ENCODE measurements at places on chromosomes 4 and X. TPM values are rescaled to one million over a fixed set of nuclear protein-coding genes. Genes with fewer than 3 reads are reported as not detected.
A peak's percentile ranks its signal among the peaks of the same experiment; 100 is the strongest.

Gene L1CAM
- 133 TPM for total RNA-seq

Gene DDIT4L
- total RNA-seq: 0.14 TPM

Gene ESX1
- total RNA-seq: not detected

Gene WDR13
- total RNA-seq: 75.3 TPM

Gene TAF7L
- total RNA-seq: 0.19 TPM

Gene STBD1
- 0.47 TPM for total RNA-seq

- no peaks in the 10 kb centered on the region for H3K36me3 ChIP-seq
- no peak for DNase-seq
- no peaks in the 10 kb centered on the region for H3K27me3 ChIP-seq
- H3K4me1 ChIP-seq: peaks cover 16% of the 10 kb centered on the region
- H3K27ac ChIP-seq: no peak overlapping the region
These were observed 131.2 kb upstream of the SPRY1 start for GRCh38 chr4:123265443-123265842.

- no peaks in the 10 kb centered on the region for H3K27me3 ChIP-seq
- DNase-seq: no peak
- no peaks in the 10 kb centered on the region for H3K36me3 ChIP-seq
- no peaks in the 10 kb centered on the region for H3K4me1 ChIP-seq
- H3K4me3 ChIP-seq: no peak overlapping the region
- no peak overlapping the region for H3K27ac ChIP-seq
These were observed 188.8 kb upstream of the FSTL5 start for GRCh38 chr4:162352580-162353107.

DNA sequence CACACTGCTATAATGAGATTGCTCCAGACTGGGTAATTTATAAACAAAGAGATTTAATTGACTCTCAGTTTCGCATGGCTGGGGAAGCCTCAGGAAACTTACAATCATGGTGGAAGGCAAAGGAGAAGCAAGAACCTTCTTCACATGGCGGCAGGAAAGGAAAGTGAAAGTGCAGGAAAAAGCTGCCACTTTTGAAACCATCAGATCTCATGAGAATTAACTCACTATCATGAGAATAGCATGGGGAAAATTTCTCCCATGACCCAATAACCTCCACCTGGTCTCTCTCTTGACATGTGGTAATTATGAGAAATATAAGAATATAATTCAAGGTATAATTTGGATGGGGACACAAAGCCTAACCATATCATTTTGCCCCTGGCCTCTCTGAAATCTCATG is 884.2 kb downstream of the GLUD2 start:
- H3K27ac ChIP-seq: no peak overlapping the region
- H3K4me1 ChIP-seq: no peaks in the 10 kb centered on the region
- no peak for DNase-seq
- H3K36me3 ChIP-seq: peaks cover 3% of the 10 kb centered on the region
- no peak overlapping the region for H3K4me3 ChIP-seq

- H3K4me3 ChIP-seq: no peak overlapping the region
- no peaks in the 10 kb centered on the region for H3K36me3 ChIP-seq
- no peaks in the 10 kb centered on the region for H3K27me3 ChIP-seq
- peaks cover 58% of the 10 kb centered on the region for H3K4me1 ChIP-seq
These were observed 217.2 kb downstream of the SPRY1 start for GRCh38 chr4:123613586-123614344.

DNA sequence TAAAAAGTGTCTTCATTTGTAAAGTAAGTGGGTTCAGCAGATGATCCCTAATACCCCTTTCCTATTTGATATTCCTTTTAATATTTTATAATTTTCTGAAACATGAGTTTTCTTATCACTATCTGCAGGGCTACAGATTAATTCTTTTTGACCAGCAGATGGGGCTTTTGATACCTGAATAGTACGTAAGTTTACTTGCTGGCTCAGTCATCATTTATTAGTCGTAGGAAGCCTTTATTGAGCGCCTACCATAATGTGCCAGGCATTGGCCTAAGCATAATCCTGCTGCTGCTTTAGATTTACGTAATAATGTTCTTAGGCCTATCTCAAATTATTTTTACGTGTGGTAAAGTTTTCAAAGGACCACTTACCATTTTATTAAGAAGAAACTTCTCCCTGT is 33.1 kb downstream of the OSTC start:
- DNase-seq: no peak
- H3K4me3 ChIP-seq: no peak overlapping the region
- H3K4me1 ChIP-seq: peaks cover 17% of the 10 kb centered on the region
- H3K27ac ChIP-seq: no peak overlapping the region
- H3K36me3 ChIP-seq: peaks cover 13% of the 10 kb centered on the region
- H3K27me3 ChIP-seq: no peaks in the 10 kb centered on the region

GRCh38 chr4:13851085-13851940 is 223.8 kb upstream of the BOD1L1 start:
- no peaks in the 10 kb centered on the region for H3K27me3 ChIP-seq
- DNase-seq: no peak
- no peak overlapping the region for H3K27ac ChIP-seq
- peaks cover 5% of the 10 kb centered on the region for H3K36me3 ChIP-seq

DNA sequence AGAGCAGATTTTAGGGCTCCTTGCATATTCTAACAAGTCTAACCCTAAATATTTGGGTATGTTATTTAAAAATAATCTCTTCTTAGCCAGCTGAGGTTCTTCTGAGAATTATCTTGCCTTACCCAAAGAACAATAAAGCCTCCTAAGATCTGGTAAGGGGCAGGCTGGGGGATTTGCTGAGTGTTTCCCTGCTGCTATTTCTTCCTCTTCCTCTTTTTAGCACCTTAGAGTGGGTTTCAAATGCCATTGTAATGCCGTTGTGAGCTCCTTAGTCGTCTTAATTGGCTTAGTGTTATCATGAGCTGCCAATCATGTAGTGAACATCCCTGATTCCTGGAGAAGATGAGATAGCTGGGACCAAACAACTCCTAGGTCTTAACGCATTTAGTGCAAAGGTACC is 15.4 kb downstream of the STOX2 start:
- H3K27me3 ChIP-seq: no peaks in the 10 kb centered on the region
- no peak overlapping the region for H3K4me3 ChIP-seq
- H3K36me3 ChIP-seq: peaks cover 15% of the 10 kb centered on the region
- no peak for DNase-seq

DNA sequence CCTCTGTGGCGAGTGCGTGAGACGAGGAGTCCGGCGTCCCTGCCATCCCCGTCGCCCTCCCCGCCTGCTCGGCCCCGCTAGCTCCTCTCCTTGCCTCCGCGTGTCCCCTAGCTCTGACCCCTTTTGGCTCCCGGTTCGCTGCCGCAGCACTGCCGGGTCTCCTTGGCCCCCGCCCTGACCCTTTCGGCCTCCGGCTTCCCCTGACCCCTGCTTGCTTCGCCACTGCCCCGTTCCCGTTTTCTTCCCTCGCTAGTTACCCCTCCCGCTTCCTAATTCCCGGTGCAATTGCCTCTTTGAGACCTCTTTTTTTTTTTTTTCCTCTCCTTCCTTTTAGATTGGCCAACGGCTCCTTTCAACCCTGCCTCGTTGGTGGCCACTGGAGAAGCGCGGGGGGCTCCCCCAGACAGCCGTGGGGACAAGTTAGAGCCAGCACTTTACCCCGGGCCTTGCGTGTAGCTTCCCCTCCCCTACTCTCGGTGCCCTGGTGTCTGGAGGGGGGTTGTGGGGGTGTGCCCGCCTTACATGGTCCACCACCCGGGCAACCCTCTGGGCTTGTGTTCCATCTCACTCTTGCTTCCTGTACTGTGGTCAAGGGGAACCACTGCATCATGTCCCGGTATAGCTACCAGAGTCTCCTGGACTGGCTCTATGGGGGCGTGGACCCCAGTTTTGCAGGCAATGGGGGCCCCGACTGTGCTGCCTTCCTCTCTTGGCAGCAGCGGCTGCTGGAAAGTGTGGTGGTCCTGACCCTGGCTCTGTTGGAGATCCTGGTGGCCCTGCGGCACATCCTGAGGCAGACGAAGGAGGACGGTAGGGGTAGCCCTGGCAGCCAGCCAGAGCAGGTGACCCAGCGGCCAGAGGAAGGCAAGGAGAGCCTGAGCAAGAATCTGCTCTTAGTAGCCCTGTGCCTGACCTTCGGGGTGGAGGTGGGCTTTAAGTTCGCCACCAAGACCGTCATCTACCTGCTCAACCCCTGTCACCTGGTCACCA is 548 bp downstream of the TMEM164 start:
- no peaks in the 10 kb centered on the region for H3K27me3 ChIP-seq
- peaks cover 2% of the 10 kb centered on the region for H3K36me3 ChIP-seq
- peaks cover 63% of the 10 kb centered on the region for H3K4me1 ChIP-seq

- DNase-seq: no peak
- no peak overlapping the region for H3K4me3 ChIP-seq
- H3K4me1 ChIP-seq: peaks cover 26% of the 10 kb centered on the region
- H3K27me3 ChIP-seq: peaks cover 18% of the 10 kb centered on the region
These were observed 263.0 kb upstream of the RPS6KA3 start for GRCh38 chrX:20529711-20530110.

DNA sequence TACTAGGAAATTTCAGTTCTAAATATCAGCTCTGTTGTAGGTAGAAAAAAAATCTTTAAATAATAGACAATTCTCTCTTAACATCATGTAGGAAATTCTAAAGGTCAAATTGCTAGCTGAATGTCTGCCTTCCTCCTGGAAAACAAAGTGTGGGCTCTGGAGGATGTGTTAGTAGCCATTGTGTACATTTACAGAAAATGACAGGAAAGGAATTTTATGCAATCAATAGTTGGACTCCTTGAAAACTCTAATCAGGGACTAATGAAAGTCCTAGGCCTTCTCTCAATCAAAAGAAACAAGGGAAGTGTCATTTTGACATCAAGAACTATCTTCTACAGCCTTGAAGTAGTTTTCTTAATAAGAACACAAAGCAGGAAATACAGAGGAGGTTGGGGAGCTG is 174.6 kb downstream of the ANKRD50 start:
- H3K27ac ChIP-seq: no peak overlapping the region
- no peaks in the 10 kb centered on the region for H3K27me3 ChIP-seq
- no peak for DNase-seq
- H3K36me3 ChIP-seq: no peaks in the 10 kb centered on the region

DNA sequence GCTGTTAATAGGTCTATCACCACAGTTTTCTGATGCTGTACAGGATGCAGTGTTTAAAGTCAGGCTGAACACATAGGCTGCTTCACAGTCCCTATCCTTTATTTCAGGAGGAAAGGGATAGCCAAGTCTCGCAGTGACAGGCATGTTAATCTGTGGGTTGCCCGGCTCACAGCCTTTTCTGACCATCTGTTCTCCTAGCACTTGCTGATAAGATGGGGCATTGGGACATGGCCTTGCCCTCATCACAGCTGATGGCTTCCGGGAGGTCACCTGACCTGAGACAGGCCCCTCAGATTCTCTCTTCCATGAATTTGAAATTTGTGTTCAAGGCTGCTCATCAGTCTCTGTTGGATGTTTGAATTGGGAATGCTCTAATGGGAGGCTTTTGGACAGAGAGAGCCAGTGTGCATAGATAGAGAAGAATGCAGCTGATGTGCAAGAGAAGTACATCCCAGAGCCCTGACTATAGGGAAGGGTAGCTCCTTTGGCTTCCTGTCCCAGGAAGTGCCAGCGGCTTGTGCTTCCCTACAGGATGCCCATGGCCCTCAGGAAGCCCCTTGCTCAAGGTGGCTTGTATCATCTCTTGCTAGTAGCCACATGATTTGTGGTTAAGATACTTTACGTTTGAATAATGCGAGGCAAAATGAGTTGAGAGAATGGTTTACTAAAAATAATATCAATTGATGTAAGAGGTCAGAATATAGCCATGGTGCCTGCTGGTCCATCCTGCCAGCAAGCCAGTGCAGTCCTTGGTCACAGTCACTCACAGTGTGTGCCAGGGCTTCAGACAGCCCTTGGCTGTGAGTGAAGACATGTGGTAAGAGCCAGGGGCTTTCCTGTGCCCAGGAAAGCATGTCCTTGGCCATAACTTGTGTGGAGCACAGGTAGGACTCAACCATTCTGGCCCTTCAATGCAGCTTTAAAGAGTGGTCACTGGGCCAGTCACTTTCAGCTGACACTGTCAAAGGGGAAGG is 88.6 kb downstream of the TSPAN7 start:
- no peak overlapping the region for H3K27ac ChIP-seq
- no peaks in the 10 kb centered on the region for H3K36me3 ChIP-seq

DNA sequence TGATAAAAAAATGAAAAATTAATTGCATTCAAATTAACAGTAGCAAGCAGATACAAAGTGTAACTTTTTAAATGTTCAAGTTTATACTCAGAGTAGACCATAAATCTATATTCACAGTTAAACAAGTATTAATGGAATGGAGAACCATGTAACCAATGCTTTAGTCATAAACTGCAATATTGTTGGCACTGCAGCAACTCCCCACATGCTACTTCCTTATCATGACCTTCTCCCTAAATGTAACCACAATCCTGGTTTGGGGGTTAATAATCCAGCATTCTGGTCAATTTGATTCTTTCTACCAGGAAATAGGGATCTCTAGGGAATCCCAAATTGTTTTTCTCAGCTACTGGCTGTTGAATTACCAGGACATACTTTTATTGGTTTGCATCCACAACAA is 223.9 kb upstream of the DCAF8L1 start:
- H3K4me3 ChIP-seq: no peak overlapping the region
- no peak for DNase-seq
- H3K36me3 ChIP-seq: no peaks in the 10 kb centered on the region
- peaks cover 13% of the 10 kb centered on the region for H3K27me3 ChIP-seq

- no peaks in the 10 kb centered on the region for H3K4me1 ChIP-seq
- H3K36me3 ChIP-seq: no peaks in the 10 kb centered on the region
- H3K27me3 ChIP-seq: no peaks in the 10 kb centered on the region
- DNase-seq: no peak
- no peak overlapping the region for H3K4me3 ChIP-seq
These were observed 27.4 kb upstream of the HPGD start for GRCh38 chr4:174549721-174550120.

- peaks cover 2% of the 10 kb centered on the region for H3K27me3 ChIP-seq
- peaks cover 23% of the 10 kb centered on the region for H3K4me1 ChIP-seq
- H3K36me3 ChIP-seq: no peaks in the 10 kb centered on the region
- peak; percentile 47 for DNase-seq
These were observed at the start of gene SLC16A2 for GRCh38 chrX:74421036-74421739. Gene SLC16A2, plus strand, starts transcription at chrX:74421493. Its CDS starts 145 bp downstream, at chrX:74421638.

GRCh38 chrX:154730253-154730891 is 20.5 kb downstream of the GAB3 start:
- H3K27ac ChIP-seq: no peak overlapping the region
- no peaks in the 10 kb centered on the region for H3K27me3 ChIP-seq
- H3K36me3 ChIP-seq: no peaks in the 10 kb centered on the region
- peaks cover 9% of the 10 kb centered on the region for H3K4me1 ChIP-seq

GRCh38 chr4:52628543-52628942 is 30.6 kb downstream of the USP46 start:
- no peaks in the 10 kb centered on the region for H3K27me3 ChIP-seq
- no peak overlapping the region for H3K27ac ChIP-seq
- no peak for DNase-seq
- H3K4me3 ChIP-seq: no peak overlapping the region

DNA sequence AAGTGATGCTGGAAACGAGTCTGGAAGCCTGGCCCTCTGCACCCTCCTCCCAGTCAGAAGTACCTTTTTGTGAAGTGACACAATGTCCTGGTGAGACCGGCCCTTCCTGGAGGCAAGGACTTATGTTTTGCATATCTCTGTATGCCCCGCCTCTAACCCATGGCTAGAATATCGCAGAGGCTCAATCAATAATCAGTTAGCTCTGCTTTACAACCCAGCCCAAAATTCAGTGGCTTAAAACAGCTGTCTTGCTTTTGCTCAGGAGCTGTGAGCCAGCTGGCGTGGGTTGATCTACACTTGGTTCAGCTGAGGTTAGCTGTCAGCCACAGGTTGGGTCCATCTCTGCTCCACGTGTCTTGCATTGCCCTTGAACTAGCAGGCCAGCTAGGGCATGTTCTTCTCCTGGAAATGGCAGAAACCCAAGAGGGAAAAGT is 98.8 kb upstream of the METTL14 start:
- no peak overlapping the region for H3K27ac ChIP-seq
- no peak overlapping the region for H3K4me3 ChIP-seq
- DNase-seq: no peak
- peaks cover 8% of the 10 kb centered on the region for H3K4me1 ChIP-seq
- H3K36me3 ChIP-seq: no peaks in the 10 kb centered on the region
- peaks cover 59% of the 10 kb centered on the region for H3K27me3 ChIP-seq

All from neural crest cell (in vitro differentiated cells).